DMS79 (cell line): ENCODE measurements at places on chromosomes 7 and 10.

GRCh38 chr7:104005197-104005596 lies 15.7 kb upstream of the RELN start:
- DNase-seq: no peak

DNA sequence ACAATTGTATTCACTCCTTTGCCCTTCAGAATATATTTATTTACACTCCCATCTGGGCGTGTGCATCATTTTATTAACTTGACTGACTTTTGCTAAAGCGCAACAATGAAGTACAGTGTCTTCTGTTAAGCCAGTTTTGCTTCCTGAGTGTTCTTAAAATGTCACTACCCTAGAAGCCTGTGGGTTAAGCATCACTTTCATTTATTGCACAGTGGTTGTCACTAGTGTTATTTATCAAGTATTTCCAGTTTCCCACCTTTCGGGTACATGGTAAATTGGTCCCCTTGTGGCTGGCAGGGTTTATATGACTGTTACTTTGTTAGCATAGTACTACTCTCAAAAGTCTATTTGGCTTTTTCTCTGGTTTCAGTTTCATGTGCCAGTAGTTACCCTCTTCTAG lies 3.3 kb downstream of the HILPDA start:
- DNase-seq: no peak

- no peak for DNase-seq
These were observed 597.8 kb upstream of the MBL2 start for GRCh38 chr10:53370347-53370746.

DNA sequence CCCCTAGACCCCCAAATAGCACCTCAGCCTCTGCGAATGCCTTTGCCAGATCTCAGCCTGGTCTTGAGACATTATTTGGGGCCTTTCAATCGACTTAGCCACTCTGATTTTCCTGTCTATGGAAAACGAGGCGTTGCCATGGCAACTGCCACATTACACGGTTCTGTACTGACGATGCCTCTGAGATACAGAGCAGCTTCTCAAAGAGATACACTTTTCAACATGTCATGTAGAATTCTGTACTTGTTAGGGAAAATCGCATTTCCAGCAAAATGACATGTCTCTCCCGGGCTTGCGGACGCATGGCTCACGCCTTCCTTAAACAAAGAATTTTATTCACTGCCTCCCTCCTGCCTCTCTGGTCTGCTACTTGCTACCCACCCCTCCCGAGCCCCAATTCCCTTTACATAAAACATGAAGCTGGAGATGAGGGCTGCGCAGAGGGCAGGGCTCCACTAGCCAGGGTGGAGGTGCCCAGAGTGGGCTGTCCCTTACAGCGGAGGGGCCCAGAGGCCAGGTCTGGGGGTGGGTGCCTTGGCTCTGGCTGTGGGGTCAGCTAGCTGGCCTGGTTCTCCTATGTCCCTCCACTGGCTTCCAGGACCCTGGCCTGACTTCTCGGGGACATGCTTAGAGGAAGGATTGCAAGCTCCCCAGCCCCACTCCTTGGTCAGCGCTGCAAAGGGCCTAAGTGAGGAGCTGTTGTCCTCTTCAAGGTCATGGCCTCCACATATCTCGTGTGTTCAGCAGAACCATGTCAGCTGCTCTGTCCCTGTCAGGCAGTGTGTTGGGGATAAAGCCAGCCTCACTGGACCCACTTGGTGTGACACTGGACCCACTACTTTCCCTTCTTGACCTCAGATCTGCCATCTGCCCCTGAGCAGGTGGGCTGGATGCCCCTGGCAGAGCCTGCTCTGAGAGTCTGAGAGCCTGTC lies 342.5 kb downstream of the RPS24 start:
- DNase-seq: no peak

GRCh38 chr7:129266181-129266580 lies 41.4 kb downstream of the AHCYL2 start:
- DNase-seq: no peak

GRCh38 chr7:121572615-121573014 lies 176.5 kb upstream of the FAM3C start:
- DNase-seq: no peak

GRCh38 chr10:44281089-44281613 lies 103.7 kb downstream of the CXCL12 start:
- no peak for DNase-seq

DNA sequence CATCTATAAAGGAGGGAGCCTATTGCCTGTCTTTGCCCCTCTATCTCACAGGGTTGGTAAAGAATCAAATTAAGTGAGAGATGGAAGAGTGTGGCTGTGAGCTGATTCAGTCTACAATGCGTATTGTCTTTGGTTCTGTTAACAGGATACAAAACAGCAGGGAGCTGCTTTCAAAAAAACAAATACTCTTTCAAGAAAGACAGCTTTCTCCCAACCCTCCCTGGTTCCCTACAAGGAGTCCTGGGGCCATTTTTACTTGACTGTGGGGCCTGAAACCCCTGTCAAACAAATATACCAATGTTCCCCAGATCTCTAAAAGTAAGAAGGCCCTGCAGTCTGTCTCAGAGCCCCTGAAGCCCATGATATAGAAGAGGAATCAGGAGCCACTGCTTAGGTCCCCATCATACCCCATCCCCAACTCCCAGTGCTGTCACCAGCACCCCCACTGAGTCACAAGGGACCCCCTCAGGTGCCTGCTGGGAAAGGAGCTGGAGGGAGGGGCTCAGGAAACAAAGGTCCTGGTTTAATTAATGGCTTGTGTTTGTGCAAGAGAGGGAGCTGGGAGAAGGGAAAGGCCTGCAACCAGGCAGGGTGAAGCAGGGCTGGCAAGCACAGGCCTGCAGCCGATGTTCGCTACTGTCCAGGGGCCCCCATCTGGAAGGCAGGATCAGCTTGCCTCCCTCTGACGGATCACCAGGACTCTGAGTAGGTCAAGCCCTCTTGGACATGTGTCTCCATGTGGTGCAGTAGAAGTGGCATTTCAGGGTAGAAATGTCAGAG lies 182.0 kb upstream of the GHITM start:
- DNase-seq: no peak

DNA sequence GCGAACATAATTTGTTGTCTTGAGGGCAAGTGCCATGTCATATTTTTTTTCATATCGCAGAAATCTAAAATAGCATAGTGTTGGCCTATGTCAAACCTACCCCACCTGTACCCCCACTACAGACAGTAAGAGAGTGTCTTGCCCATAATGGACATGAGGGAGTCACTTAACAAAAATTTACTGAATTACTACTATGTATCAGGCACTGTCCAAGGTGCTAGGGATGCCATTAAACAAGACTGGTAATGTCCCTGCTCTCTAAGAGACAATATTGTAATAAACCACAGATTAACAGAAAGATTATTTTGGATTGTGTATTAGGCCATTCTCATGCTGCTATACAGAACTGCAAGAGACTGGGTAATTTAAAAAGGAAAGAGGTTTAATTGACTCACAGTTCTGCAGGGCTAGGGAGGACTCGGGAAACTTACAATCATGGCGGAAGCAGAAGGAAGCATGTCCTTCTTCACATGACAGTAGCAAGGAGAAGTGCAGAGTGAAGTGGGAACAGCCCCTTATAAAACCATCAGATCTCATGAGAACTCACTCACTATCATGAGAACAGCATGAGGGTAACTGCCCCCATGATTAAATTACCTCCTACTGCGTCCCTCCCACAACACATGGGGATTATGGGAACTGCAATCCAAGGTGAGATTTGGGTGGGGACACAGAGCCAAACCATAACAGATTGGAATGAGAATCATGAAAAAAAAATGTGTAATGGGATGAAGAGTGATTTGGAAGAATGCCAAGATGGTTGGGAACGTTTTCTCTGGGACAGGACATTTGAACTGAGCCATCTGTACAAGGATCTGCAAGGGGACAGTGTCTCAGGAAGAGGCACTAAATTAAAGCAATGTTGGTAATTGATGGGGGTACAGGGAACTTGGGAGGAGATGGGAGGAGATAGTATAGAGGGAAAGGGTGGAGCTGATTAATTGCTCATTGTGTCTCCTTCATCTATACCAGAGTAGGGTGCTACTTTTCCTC lies 108.5 kb downstream of the FAM107B start:
- no peak for DNase-seq

DNA sequence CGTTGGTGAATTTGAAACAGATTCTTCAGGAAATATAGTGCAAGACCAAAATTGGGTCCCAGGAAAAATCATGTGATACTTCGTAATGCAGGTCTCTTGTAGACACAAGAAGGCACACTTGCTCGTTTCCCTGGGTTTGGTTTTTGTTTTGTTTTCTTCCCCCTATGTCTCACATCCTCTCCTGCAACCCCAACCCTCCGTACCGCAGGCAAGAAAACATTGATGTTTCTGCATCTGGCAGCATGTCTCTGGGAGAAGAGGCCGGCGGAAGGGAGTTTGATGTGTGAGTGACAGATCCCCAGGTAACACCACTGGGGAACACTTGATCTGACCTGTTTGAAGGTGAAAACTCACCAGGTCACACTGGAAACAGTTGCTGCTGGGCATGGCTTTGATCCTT lies 718.5 kb downstream of the AUTS2 start:
- no peak for DNase-seq

DNA sequence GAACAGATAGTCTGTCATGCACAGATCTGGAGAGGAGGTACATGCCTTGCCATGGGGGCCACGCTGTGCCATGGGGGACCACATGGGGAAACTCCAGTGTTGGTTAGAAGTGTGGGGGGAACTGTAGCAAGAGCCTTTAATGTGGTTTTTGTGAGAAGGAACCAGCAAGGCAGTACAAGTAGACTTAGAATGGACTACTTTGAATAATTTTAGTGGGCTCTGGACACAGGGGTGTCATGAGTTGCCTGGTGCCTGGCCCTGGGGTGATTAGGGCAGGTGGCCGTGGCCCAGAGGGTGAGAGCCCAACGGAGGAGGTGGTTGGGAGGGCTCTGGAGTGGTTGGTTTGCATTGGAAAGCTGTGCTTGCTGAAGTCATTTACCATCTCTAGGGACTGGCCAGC lies 77.2 kb downstream of the CXCL12 start:
- no peak for DNase-seq

- DNase-seq: no peak
These were observed 547.7 kb upstream of the GALNT17 start for GRCh38 chr7:70583965-70584883.

DNA sequence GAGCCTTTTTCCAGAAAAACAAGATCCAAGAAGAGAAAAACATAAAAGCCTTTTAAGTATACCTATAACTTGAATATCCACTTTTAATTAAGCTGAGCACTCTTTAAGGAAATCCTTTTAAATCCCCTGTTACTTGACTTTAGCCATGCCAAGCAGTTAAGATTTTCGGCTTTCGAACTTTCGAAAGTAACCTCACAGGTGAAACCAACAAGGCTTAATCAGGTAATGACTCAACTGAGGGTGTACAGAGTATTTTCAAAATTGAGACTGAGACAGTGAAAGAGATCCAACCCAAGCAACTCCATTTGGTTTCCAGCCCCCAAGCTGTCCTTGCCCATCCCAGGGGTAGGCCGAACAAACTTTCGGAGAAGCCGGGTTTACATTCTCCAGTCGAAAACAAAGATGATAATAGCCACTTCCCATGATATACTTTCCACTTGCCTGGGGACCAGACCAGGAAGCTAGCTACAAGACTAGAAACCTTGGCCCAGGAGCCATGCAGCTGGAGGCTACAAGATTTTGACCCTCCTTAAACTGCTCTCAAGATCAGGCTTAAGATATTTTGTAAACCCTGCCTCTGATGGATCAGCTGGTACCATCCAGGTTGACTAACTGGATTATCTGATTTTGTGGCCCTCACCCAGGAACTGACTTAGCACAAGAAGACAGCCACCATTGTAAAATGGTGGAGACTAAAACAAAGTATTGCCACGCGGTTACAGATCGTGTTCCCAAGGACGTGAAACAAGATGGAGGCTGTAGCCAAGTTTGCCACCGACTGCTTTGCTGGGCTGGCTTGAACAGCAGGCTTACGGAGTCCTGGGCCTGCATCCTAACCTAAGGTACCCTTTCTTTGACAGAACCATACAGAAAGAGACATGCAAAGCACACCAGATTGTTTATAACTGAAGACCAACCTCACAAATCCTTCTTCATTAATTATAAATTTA lies 32.3 kb downstream of the C1GALT1 start:
- no peak for DNase-seq

- DNase-seq: no peak
These were observed 593.1 kb downstream of the SORCS1 start for GRCh38 chr10:106571192-106571946.

DNA sequence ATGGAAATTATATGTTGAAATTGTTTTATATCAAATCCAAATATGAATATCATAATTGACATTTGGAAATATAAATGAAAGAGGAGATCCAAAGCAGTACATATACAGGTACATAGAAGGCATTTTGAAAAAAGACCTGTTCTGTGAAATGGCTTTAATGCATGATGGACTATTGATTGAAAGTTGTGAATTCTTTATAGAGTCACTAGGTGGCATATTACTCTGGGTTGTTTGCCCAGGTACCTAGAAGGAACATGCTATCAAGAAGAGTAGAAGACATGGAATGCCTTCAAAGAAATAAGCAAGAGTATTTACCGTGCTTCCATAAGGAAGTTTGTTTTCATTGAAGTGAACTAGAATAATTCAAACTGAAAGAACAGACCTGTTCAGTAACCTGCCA lies 160.0 kb upstream of the ANK3 start:
- no peak for DNase-seq

DNA sequence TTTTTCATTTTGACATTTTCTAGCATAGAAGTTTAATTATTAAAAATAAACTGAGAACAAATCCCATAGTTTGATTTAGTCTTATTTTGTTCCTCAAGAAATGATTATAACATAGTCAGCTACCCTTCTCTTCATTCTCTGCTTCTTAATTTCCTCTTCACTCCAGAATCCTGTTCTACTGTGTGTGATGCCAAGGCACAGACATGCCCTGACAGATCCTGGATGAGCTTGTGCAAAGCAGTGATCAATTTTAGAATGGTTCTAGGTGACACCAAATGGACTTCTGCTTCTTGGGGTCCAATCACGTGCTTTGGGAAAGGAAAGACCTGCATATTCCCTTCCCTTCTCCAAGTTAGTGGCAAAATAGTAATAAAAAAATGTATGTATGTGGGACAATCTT lies 665.6 kb downstream of the MAGI2 start:
- no peak for DNase-seq

DNA sequence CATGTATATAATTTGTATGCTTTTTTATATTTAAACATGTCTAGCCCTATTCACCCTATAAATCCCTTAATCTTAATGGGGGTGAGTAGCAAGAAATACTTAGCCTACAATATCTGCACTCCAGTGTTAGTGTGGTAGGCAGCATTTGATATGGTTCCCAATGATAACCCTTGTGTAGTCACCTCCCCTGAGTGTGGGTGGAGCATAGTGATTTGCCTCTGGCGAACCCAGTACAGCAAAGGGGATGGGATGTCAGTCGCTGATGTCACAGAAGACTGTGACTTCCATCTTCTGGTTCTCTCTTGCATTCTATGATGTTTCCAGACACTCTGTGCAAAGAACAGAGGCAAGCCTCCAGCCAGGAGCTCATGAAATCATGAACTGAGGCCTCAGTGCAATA lies 211.2 kb downstream of the CRPPA start:
- DNase-seq: no peak

GRCh38 chr10:62746951-62747729 lies 57.4 kb upstream of the ADO start:
- DNase-seq: no peak

GRCh38 chr10:120732643-120733313 lies 118.4 kb upstream of the WDR11 start:
- DNase-seq: no peak

GRCh38 chr7:155349601-155350331 lies 52.1 kb downstream of the INSIG1 start:
- no peak for DNase-seq
